Esophagus squamous epithelium (tissue), 5 donors: ENCODE measurements at places on chromosomes 5 and 9.

DNA sequence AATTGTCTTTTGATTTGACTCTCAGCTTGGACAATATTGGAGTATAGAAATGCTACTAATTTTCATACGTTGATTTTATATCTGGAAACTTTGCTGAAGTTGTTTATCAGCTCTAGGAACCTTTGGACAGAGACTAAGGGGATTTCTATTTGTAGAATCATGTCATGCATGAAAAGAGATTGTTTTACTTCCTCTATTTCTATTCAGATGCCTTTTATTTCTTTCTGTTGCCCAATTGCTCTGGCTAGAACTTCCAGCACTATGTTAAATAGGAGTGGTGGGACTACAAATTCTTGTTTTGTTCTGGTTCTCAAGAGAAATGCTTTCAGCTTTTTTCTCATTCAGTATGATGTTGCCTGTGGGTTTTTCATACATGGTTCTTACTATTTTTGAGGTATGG is 112.8 kb upstream of the CDH12 start:
- no peak for DNase-seq

DNA sequence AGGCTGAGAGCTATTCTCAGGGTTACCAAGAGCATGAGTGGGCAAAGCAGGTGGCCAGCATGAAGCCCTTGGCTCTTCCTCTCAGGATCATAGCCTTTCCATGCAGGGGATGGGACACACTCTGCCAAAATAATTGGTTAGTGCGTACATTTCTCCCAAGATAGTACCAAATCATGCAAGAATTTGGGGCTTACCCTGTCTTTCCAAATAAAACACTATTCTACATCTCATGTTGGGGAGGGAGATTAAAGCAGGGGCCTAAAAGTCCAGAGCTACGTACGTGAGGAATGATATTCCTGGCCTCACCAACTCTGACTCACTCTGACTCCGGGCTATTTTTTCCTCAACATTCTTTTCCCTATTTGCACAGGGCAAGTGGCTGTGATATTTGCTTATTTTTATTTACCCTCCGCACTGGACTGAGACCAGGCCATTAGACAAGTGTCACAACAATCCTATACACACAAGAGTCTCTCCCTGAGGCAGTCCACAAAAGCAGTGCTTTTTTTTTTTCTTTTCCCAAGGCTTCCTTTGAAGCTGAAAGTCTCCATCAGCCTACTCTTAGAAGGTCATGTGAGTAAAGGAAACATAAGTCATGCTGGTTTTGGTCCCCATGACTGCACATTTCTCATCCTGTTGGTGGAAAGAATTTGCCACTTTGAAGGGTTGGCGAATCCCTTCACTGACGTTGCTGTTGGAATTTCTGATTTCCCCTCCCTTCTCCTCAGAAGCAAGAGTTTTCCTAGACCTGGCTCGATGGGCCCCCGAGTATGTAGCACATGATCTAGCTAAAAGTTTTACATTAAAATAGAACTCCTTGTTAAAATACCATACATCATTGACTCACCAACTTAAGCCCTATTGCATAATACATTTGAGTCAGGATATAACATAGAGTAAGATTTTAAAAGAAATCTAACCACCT is 40.0 kb downstream of the TMEM252 start:
- DNase-seq = no peak

GRCh38 chr9:93244510-93245436 is 60.8 kb downstream of the WNK2 start:
- DNase-seq = no peak

DNA sequence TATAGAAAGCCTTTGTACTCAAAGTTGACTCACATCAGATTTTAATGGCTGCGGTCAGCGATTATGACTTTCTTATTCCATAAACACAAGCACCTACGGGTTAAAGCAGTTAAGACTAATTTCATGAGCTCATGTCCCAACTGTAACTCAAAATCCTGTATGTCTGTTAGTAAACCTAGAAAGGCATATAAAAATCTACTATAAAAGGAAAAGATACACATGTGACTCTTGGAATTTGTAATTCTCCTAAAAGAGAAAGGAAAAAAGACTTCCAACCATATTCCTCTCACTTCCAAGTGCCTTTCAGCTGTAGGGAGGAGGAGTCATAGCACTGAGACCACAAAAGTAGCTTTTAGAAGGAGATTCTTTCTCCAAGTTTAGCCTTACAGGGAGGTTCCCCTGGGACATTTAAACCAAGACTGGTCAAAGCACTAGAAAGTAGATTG is 129.1 kb downstream of the EBF1 start:
- DNase-seq = no peak

DNA sequence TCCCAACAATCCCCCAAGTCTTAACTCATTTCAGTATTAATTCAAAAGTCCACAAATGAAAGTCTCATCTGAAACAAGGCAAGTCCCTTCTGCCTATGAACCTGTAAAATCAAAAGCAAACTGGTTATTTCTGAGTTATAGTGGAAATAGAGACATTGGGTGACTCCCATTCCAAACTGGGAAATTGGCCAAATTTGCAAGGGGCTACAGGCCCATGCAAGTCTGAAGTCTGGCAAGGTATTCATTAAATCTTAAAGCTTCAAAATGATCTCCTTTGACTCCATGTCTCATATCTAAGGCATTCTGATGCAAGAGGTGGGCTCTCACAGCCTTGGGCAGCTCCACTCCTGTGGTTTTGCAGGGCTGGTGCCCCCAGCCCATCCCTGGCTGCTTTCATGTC is 167.9 kb downstream of the HTR1A start:
- no peak for DNase-seq

GRCh38 chr5:177325868-177326381 is 14.2 kb upstream of the MXD3 start:
- DNase-seq = no peak

- DNase-seq = no peak
These were observed 91.8 kb upstream of the ADRA1B start for GRCh38 chr5:159824188-159825161.
